ENCODE measurements at places on chromosomes 6 and 20.

DNA sequence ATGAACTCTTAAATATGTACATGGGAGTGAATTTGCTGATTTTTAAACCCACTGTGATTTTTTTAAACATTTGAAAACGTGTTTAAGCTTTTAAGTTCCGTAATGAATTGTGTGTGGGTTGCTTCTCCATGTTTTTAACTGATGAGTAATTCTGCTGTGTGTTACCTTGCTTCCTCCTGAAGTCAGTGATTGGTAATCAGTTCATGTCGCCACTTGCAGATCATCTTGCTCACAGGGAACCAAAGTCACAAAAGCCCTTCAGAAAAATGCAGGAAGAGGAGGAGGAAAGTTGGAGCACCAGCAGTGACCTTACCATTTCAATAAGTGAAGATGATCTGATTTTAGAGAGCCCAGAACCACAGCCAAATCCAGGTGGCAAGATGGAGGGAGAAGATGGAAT lies 36.7 kb downstream of the KIZ start:
- no peak for DNase-seq

- DNase-seq = no peak
These were observed 5.2 kb downstream of the HAO1 start for GRCh38 chr20:7935027-7935551.

DNA sequence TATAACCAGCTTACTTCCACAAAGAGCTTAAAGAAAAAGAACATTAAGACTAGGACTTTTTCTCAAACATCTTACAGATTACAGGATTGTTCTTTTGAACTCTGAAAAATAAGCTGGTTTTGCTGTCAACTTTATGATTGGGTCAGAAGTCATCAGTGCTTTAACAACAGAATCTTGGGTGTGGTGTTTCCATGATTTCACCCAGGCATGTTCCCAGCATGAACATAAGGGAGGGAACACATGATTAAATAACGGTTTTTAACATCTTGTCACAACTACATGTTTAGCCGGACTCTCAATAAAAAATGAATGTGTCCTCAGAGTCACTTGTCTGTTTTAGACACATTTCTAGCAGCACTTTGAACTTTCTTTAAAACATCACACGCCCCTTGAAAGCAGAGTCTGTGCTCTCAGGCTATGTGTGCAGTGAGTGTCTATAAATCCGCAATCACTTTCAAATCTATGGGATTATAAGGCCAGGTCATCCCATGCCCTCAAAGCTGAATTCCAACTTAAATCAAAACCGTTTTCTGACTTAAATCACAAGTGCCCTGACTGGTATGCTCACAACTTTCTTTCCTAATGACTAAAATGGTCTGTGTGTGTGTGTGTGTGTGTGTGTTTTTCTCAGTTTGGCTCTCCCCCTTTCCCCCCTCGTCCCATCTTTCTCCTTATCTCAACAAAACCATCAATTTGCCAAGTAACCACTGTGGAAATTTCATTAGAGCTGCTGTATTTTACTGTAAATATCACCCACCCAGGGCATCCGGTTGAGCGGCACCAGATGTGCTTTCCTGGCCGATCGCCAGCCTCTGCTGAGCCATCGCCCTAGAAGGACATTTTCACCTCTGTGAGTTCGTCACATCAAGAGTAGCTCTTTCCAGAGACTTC lies 216.8 kb upstream of the DTNBP1 start:
- DNase-seq = no peak

- no peak for DNase-seq
These were observed 24.9 kb downstream of the GTPBP2 start for GRCh38 chr6:43604174-43604573.

GRCh38 chr20:41748756-41749582 lies 130.8 kb upstream of the CHD6 start:
- no peak for DNase-seq

DNA sequence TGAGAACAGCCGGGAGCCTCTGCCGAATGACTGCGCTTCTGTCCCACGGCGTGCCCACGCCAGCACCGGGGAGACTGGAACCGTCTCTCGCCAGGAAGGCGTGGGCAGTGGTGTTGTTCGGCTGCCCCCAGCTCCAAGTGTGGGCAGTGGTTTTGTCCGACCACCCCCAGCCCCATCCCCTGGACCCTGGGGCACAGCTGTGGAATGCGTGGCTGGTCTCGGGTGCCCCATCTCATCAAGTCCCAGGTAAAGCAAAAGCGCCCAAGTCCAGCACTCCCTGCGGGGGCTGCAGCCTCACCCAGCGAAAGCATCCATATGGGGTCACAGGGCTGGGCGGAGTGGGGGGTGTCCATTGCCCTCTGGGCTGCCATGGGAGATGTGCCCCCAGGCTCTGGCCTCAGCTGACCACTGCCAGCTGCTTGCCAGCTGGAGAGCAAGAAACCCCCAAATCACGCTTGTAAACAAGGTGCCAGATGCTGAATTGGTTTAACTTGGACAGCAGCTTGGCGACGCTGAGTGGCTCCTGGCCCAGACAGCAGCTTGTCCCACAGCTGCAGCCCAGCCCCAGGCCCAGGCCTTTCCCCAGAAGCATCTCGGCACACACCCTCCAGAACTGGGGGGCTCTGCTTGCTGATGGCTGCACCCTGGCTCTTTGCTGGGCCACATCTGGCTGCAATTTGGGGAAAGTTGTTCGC lies 4.5 kb downstream of the CABLES2 start:
- DNase-seq = no peak

GRCh38 chr20:21103582-21104465 lies 2.3 kb downstream of the LINC00237 start:
- DNase-seq = no peak

DNA sequence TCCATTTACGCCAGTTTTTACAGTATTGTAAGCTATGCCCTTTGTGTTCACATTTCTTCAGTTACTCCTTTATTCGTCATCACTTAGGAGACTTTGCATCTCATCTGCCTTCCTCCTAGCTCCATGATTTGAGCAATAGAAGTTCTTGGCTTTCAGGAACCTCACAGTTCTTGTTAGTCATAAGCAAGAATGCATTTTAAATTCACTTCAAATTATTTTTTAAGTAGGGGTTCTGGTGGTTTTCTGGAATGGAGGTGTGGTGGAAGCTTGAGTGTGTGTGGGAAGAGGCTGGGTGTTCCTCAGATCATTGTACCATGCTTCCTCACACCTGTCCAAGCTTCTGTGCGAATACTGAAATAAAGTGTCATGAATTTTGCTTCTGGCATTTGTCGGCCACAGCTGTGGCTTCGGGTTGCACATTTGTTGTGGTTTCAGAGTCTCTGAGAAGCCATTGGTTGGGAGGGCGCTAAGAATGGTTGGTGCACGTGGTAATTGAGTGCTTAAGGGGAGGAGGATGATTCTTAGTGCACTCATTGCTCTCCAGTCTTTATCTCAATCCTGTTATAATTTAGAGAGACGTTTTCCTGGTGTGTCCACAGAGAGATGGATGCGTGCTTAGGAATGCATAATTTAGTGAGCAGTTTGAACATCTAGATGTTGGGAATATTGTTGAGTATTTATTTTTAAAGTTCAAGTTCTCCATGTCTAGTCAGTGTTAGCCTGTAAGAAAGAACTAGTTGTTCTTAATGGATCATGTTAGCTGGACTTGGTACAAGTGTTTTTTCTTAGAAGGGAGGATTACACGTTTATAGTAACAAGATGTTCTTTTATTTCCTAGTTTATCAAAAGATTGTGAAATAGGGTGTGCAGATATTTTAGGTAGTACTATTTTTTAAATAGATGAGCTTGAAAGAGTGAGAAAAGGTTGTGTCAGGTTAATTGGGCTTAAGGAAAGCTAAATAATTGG lies 31.9 kb downstream of the FOXO3 start:
- peak; percentile 30 for DNase-seq

GRCh38 chr6:142855893-142856623 lies 88.9 kb downstream of the HIVEP2 start:
- no peak for DNase-seq

- DNase-seq = no peak
These were observed 76.5 kb downstream of the CDKAL1 start for GRCh38 chr6:20610636-20611370.

DNA sequence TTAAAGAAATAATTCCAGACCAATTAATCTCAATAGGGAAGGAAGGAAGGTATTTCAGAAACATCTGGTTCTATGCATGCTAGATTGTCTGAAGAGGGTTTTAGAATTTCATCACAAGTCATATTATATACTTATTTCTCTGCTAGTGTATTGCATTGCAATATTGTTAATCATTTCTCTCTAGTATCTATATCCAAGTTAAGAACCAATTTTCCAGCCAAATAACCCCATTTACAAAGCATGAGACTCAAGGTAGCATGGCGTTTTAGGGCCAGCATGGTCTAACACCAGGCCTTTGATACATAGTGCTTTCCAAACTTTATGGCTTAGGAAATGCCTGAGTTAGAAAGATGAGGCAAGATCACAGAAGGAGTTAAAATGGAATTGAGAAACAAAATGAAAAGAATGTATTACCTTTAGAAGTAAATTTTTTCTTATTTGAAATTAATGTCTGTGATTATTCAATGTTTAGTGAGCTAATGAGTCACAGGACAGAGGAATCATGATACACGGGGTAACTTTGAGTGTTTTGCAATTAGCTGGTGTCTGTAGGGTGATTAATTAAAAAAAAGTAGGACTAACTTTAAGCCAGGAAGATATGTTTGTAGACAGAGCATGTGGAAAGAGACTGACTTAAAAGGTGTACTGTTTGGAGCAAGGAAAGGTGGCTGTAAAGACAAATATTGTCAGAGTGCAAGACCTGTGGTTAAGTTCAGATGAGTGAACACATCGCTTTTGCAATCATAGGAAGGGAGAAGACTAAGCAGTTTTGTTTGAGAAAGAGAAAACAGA lies 1006.2 kb upstream of the CITED2 start:
- no peak for DNase-seq

- no peak for DNase-seq
These were observed 753.1 kb downstream of the MAFB start for GRCh38 chr20:39935901-39936300.

DNA sequence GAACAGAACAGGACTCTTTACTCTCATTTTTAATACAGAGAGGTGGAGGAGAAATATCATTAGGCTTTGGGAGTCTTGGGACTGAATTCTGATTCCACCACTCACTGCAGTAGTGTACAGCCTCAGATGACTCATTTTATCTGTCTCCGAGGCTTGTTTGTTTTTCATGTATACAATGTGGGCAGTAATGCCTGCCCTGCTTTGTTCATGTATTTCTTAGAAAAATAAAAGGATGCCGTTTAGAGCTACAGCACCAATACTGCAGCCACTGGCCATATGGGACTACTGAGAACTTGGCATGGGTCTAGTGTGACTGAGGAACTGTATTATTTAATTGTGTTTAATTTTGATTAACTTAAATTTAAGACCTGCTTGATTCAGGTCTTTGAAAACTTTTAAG lies 41.2 kb upstream of the JAG1 start:
- no peak for DNase-seq

DNA sequence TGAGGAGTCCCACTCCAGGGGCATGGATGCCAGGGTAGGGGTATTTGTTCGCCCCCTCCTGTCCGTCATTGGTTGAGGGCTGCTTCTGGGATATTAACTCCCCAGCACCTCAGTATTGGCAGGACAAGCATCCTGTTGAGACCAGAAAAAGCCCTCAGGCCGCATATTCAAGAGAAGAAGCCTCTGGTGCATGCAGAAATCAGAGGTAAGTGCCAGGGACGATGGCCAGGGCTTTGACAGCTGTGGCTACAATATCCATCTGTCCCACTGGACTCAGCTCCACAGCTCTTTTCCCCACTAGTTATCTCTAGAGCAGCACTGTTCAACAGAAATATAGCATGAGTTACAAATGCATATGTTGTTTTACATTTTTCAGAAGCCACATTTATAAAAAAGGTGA lies 651.3 kb downstream of the KIF16B start:
- no peak for DNase-seq

- no peak for DNase-seq
These were observed 198.1 kb downstream of the MMUT start for GRCh38 chr6:49264909-49265308.

DNA sequence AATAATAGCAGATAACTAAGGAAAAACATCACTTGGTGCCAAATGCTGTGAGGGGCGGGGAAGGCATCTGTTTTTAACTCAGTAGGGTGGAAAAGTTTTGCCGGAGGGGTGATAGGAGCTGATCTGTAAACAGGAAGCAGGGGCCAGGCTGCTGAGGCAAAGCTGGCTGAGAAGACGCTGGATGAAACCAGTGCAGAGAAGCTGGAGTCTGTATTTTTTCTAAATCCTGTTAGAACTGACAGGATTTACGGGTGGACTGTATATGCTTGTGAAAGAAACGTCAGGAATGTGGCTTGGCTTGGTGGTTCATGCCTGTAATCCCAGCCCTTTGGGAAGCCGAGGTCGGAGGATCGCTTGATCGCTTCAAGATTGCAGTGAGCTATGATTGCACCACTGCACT lies 5.6 kb downstream of the PCMTD2 start:
- no peak for DNase-seq

- no peak for DNase-seq
These were observed 89.2 kb downstream of the ARID1B start for GRCh38 chr6:156866220-156867015.

DNA sequence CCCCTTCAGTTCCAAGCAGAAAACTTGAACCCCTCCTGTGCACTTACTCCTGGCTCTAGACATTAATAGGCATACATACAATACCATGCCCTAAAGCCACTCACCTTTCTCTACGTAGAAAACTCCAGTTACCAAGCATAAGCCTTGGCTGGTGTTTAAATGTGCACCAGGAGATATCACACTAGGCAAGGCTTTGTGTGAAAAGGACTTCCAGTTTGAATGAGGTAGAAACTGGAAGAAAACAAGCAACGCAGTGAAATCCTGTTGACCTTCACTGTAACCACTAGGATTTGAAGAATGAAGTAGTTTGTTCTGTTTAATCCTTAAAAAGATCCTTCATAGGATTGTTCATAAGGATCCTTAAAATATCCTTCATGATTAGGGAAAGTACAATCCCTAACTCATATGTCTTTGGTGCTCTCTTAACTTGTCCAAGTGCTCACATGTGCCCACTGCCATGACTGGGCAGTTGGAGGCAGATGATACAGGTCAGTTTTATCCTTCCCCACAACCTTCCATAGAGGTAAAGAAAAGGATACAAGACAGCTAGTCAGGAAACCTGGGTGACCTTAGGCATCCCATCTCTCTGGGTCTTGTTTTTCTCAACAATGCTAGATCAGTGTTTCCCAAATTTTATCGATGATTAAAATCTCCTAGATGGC lies 9.2 kb upstream of the SCGN start:
- no peak for DNase-seq

GRCh38 chr6:87794922-87795885 lies 93.2 kb upstream of the AKIRIN2 start:
- DNase-seq = no peak

DNA sequence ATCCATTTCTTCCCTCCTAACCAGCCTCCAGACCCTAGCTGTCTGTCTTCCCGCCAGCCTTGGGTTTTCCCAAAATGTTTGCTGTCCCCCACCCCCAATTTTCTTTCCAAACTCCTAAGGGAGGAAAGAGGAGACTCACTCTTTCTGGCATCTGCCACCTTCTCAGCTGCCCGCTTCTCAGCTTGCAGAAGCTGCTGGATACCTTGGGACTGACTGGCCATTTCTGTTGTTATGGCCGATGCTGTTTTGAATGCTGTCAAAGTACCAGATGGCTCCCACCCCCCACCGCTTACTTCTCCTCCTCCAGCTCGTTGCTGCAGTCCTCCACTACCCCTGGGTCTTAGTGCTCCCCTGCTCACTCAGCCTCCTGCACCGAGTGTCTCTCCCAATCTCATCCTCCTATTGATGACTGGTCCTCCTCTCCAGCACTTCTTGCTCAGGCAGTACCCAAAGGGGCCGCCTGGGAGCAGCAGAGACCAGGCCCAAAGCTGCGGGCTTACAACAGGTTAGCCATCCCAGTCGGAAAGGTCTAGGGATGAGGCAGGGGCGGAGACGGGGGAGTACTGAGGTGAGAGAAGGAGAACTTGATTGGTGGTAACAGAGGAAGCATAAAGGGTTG lies at the start of gene ATP6V1G2:
Gene ATP6V1G2, minus strand, starts transcription at position 270 of the 619 bp plus-strand sequence. Its CDS starts 49 bp downstream, at position 221.
- peak; percentile 78 for DNase-seq

All from iPS-NIHi11 (cell line).